Activated CD8-positive, alpha-beta memory T cell treated with anti-CD3 and anti-CD28 coated beads for 1 hour (primary cell): ENCODE measurements at places on chromosomes 11 and 22.

- DNase-seq = no peak
Observed at GRCh38 chr11:117878939-117879475, 2.5 kb upstream of the FXYD6 start.

DNA sequence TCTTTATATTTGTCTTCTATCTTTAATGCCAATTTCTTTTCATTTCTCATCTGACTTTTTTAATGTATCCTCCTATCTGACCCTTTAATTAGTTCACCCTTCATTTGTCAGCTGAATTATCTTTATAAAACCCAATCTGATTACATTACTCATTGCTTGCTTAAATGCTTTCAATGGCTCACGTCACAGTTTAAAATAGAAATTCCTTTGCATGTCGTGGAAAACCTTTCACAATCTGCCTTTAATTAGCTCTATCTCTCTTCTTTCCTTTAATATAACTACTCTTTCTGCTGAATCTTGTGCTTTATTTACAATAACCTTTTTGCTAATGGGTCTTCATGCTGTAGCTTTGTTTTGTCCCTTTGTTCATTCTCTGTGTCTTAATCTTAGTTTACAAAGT, 125.7 kb downstream of the DYNC2H1 start:
- no peak for DNase-seq

- no peak for DNase-seq
Observed at GRCh38 chr11:76910620-76911414, 50.1 kb downstream of the ACER3 start.

GRCh38 chr11:9461760-9462134, 935 bp downstream of the ZNF143 start:
- no peak for DNase-seq

DNA sequence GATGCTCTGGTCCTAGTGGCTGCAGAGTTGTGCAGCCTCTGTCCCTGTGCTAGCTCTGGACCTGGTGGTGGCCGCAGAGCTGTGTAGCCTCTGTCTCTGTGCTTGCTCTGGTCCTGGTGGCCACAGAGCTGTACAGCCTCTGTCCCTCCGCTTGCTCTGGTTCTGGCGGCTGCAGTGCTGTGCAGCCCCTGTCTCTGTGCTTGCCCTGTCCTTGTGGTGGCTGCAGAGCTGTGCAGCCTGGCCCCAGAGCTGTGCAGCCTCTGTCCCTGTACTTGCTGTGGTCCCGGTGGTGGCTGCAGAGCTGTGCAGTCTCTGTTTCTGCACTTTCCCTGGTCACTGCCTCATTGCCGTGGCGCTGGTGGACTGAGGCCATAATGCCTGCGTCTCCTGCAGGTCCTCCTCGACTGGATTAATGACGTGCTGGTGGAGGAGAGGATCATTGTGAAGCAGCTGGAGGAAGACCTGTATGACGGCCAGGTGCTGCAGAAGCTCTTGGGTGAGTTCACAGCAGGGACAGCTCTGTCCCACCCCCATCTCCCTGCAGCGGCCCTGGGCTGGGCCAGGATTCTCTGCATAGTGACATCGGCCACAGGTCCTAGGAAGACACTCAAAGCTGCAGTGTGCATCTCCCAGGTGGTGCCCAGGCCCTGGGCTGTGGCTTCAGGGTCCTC, 61.9 kb upstream of the PARVG start:
- DNase-seq = no peak

GRCh38 chr22:43783777-43784176, 28.3 kb downstream of the EFCAB6 start:
- no peak for DNase-seq

- DNase-seq = no peak
Observed at GRCh38 chr11:59173080-59173963, 1.4 kb downstream of the DTX4 start.

GRCh38 chr11:117369534-117369933, 41.9 kb downstream of the CEP164 start:
- DNase-seq = no peak

GRCh38 chr22:47289336-47289985, 527.0 kb downstream of the TBC1D22A start:
- no peak for DNase-seq

GRCh38 chr11:78289552-78290292, 101.0 kb downstream of the USP35 start:
- no peak for DNase-seq

- DNase-seq = no peak
Observed at GRCh38 chr11:9203691-9204311, 61.3 kb downstream of the DENND5A start.

DNA sequence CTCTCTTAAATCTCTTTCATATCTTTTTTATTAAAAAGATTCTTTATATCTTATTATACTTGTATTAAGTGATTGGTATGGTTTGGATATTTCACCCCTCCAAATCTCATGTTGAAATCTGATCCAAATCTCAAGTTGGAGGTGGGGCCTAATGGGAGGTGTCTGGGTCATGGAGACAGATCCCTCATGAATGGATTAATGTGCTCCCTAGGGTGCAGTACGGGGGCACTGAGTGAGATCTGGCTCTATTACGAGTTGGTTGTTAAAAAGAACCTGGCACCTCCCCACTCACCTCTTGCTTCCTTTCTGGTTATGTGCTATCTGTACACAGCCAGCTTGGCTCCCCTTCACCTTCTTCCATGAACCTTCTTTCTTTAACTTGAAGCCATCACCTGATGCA, 149.6 kb downstream of the CWF19L2 start:
- no peak for DNase-seq

DNA sequence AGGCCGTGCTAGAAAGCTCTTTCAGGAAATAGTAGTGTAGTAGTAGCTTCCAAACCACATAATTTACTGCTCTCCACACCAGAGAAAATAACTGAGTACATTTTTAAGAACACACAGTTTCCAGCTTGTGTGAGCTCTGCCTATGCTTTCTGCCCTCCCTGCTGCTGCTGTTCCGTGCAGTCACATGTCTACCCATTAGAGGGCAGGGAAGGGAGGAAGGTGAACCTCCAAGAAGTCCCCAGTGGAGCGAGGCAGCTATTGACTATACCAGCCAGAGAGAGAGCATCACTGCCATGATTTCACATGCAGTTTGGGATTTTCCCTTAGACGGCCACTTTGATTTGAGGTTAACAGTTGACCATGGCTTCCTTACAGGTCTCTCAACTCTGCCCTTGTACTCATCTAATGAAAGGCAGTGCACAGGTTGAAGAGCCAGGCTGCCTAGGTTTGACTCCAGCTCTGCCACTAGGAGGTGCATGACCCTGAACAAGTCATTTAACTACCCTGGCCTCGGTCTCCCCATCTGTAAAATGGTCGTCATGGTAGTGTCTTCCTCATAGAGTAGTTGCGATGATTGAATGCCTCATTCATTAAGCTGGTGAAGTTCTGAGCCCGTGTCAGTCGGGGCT, 19.7 kb upstream of the CTTN start:
- no peak for DNase-seq

DNA sequence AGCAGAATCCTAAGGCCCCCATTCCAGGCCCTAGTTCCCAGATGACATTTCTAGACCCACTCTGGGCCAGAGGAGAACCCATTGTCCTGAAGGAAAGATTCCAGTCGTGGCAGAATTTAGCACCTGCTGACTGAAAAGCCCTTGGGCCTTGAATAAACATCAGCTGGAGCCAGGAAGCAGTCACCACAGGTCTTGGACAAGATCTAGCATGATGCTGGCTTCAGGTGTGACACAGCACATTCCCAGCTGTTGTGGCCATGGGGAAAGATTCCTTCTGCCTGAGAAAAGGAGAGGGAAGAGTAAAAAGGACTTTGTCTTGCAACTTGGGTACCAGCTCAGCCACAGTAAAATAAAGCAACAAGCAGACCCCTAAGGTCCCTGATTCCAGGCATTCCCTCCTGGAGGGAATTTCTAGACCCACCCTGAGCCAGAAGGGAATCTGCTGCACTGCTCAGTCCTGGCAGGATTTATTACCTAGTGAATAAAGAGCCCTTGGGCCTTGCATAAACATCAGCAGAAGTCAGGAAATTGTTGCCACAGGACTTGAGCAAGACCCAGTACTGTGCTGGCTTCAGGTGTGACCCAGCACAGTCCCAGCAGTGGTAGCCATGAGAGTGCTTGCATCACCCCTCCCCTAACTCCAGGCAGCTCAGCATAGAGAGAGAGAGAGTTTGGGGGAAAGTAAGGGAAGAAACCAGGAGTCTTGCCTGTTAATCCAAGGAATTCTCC, 42.5 kb upstream of the PAMR1 start:
- no peak for DNase-seq

DNA sequence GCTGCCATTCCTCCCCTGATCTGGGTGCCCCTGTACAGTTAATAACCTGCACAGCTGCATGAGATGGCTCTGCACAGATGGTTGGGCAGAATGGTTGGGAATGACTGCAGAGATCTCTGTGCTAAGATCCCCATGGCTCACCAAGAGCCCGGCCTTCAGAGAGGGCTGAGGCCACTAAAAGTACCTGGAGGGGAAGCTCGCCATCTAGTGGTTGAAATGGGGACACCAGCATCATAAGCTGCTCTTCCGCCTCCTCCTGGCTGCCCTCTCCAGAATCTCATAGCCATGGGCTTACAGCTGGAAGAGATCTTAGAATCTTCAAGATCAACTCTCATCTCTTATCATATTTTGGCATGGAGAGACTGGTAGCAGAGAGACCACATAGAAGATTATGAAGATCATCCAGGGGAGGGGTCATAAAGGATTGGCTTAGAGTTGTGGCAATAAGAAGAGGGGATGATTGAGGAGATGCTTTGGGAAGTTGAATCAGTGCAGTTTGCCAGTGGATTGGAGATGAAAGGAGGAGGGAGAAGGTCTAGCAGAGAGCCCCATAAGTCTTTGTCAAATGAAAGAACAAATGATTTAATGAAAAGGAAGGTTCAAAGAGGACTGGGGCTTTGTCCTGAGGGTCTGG, 22.0 kb upstream of the TLCD5 start:
- DNase-seq = peak; percentile 12

DNA sequence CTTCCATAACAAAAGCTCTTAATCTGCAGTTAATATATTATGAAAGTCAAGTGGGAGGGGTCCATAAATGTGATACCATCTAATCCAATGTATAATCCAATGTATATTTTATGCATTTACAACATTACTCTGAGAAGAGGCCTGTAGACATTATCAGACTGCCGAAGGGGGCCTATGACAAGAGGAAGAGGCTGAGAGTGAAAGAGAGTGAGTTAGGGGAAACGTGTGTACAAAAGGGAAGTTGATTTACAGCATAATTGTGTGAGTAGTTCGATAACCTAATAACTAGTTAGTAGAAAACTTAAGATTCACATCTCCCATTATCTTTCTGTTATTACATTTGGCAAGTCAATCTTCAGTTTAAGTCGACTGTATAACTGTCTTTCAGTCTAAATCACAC, 86.6 kb downstream of the DDX10 start:
- no peak for DNase-seq

- no peak for DNase-seq
Observed at GRCh38 chr11:61067782-61068446, 34.4 kb upstream of the CD5 start.

- no peak for DNase-seq
Observed at GRCh38 chr22:23381661-23382427, 198.2 kb downstream of the IGLL1 start.

GRCh38 chr11:1830322-1831223, 4.2 kb upstream of the SYT8 start:
- no peak for DNase-seq

DNA sequence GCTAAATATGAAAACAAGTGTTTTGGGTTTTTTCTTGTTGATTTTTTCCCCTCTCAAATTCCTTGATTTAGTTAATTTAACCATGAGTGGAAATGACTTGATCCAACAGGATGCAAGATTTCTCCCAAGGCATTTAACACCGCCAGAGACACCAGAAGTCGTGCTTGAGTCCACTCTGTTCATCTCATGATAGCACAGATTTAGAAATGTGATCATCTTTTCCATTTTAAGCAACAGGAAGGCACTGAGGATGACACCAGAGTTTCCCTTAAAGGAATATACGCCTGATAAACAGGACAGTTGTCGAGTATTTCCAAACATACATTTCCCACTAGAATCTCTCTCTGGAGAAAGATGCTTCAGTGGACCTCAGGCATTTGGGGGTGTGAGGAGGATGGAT, 318.7 kb downstream of the CADM1 start:
- no peak for DNase-seq

DNA sequence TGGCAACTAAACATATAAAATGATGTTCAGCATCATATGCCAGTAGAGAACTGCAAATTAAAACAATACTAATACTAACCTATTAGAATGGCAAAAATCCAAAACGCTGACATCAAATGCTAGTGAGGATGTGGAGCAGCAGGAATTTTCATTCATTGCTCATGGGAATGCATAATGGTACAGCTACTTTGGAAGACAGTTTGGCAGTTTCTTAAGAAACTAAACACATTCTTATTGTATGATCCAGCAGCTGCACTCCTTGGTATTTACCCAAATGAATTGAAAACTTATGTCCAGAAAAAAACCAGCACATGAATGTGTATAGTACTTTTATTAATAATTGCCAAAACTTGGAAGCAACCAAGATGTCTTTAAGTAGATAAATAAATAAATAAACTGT, 258.0 kb downstream of the TENM4 start:
- DNase-seq = no peak

DNA sequence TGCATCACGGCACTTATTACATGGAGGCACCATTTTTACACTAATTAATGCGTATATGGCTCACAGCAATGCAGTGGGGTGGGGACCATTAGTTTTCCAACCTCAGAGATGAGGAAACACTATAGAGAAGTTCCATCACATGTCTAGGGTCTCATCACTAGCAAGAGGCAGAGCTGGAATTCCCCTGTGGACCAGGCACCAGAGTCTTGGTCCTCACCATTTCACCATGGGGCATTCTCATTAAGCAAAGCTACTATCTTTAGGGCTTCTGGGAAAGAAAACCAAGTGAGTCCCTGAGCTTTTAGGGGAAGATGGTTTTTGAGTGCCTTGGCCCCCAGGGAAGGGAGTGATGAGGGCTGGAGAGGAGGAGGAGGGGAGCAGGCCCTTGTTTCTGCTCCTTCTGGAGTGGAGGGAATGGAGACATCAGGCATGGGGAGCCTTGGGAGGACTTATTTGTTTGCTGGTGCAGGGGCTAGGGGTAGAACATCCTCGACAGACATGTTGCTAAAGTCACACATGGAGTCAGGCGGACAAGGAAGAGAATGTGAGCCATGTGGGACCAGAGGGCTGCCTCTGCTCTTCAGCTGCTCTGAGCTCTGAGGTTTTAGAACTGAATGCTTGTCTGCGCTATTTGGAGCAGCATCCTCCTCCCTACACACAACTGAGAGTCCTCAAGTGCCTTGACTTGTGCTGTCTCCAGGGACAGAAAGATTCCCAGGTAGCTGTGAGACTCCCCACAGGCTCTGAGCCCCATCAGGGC, 40.3 kb upstream of the ZBED5 start:
- no peak for DNase-seq

GRCh38 chr11:95088946-95089619, 563 bp upstream of the ENDOD1 start:
- no peak for DNase-seq

GRCh38 chr11:72814286-72815109, at the start of gene ATG16L2:
TSS of gene ATG16L2 (plus strand) at chr11:72814411. CDS start at chr11:72814446, 35 bp downstream.
- DNase-seq = peak; percentile 84
